Effector CD8-positive, alpha-beta T cell (primary cell): ENCODE measurements at places on chromosomes 2 and 18.

DNA sequence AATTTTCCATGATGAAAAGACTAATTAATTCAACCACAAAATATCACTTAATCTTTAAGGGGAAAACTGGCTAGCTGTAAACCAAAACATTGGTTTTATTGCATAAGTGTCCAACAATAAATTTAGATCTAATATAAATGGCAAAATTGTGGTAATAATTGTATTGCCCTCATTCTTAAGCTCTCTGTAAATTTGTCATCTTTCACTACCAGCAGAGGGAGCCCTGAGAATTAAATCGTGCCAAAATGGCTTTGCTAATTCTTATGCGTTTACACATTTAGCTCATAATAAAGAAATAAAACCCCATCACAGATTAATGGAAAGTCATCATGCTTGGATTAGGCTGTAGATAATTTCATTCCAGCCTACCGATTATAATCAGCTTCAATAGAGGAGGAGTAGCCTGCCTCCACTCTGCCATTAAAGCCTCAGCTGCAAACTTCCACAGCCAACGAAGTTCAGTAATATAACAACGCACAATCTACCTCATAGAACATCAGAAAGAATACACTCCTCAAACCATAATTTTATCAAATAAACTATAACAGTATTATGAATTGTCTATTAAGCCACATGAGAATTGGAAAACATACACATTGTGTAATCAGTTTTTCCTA is 70.0 kb upstream of the ATP5MC3 start:
- DNase-seq, result no peak

- DNase-seq, result no peak
These were observed 89.8 kb downstream of the LOXHD1 start for GRCh38 chr18:46567196-46567595.

DNA sequence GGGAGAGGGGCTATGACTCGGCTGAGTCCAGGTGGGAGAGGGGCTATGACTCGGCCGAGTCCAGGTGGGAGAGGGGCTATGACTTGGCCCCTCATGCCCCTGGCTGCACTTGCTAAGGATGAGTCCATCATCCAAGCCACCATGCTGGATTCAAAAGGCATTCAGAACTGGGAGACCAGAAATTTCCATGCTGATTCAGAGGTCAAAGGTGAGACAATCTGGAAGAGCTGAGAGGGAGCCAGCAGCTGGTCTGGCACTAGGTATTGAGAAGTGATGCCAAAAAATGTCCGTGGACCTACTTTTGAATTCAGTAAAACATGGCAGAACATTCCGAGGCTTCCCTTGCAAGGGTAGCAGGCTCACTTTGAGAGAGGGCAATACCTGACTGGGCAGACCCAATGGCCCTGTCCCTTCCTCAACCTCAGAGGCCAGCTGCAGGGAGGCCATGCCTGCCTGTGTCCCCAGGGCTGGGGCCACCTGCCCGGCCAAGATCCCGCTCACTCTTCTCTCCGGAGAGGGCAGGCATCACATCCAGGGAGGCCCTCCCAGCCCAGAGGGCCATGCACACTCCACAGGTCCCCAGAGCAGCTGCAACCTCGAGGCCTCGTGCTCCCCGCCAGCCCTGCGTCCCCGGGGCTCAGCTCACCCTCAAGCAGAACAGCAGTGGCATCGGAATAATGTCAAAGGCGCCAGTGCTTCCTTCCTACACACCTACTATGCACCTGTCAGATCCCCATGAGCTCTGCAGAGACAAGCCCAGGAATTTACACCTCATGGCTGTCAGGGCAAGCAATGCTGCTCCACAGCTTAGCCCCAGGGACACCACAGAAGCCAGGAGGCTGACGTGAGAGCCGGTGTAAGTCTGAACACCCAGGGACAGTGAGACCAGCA is 80.2 kb upstream of the GPC1 start:
- no peak for DNase-seq

DNA sequence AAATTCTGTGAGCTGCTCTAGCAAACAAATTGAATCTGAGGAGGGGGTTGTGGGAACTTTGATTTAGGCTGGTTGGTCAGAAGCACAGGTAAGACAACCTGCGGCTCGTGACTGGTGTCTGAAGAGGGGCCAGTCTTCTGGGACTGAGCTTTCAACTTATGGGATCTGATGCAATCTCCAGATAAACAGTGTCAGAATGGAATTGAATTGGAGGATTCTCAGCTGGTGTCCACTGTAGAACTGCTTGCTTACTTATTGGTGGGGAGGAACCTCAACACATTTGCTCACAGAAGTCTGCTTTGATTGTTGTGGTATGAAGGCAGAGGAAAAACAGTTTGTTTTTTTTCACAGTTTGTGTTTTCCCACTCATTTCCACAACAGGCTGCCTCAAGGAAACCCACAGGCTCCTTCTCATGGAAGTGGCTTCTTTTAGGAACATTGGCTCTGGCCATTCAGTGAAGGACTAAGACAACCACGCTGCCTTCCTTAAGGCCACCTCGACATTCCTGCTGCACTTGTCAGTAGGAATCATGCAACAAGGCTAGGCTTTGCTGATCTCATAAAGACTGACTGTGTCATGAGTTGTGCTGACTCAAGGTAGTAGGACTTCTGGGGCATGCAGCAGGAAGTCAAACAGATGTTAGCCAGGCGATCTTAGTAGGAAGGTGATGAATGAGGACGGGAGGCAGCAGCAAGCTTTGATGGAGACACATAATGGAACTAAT is 104.7 kb downstream of the TSN start:
- DNase-seq, result no peak

- DNase-seq, result no peak
These were observed 52.6 kb downstream of the SH3BP4 start for GRCh38 chr2:235004329-235004903.

DNA sequence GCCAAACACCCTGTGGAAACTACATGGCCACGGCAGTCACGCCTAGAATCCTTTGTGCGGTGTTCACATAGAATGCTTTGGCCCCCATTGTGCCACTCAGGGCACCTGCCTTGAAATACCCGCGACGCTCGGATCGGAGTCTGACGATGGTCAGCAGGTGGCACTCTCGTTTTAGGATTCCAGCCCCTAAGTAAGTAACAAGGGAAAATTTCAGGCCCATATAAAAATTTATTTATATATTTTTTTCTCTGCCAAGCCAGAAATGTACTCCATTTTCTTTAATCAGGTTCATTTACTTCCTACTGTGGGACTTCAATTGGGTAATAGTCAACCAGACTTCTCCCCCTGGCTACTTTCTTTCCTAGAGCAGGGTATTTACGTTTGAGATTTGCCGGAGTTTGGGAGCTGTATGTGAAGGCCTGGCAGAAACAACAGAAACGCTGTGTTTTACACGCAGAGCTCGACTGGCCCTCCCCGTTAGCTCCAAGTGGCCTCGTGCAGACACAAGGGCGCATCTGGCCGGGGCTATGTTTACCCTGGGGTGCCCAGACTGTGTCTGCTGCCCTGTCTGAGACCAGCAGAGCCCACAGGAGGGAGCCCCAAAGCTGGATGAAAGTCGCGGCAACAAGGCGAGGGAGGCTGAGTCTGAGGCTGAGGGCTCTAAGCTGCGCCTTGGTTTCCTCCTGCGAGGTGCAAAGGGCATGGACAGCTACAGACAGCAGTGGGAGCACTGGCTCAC is 41.6 kb downstream of the LRRC30 start:
- DNase-seq, result no peak

DNA sequence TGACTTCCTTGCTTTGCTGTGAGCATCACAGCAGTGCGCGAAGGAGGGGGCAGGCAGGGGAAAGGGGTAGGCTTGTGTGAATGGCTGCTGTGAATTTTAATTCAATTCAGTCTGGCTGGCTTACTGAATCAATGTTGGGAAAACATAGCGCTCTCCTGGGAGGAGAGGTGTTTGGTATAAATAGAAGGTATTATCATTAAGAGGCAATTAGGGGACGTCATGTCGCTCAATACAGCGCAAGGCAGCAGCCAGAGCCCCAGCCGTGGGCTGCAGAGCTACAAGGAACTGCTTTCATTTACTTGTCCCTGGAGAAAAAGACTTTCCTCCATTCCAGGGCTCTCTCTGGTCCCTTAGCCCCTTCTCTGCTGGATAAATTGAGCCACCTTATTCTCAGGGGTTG is 181.4 kb upstream of the MSH6 start:
- DNase-seq, result no peak

DNA sequence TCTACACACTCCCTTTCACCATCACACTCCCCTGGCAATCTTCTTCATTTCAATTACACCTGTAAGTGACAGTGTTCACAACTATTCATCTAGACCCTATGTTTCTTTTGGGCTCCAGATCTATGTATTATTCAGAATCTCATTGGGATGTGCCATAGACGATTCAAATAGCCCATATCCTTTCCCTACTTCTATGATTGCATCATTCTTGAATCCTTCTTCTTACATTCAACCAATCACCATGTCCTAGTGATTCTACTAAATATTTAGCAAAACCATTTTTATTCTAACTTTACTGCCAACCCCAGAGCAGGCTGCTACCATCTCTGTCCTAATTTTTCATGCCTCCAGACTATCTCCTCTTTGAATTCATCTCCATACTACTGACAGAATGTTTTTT is 106.4 kb downstream of the TDRD15 start:
- no peak for DNase-seq

GRCh38 chr18:77069931-77070330 is 62.7 kb downstream of the MBP start:
- DNase-seq, result no peak

GRCh38 chr2:127768775-127769479 is 42.0 kb downstream of the WDR33 start:
- no peak for DNase-seq

DNA sequence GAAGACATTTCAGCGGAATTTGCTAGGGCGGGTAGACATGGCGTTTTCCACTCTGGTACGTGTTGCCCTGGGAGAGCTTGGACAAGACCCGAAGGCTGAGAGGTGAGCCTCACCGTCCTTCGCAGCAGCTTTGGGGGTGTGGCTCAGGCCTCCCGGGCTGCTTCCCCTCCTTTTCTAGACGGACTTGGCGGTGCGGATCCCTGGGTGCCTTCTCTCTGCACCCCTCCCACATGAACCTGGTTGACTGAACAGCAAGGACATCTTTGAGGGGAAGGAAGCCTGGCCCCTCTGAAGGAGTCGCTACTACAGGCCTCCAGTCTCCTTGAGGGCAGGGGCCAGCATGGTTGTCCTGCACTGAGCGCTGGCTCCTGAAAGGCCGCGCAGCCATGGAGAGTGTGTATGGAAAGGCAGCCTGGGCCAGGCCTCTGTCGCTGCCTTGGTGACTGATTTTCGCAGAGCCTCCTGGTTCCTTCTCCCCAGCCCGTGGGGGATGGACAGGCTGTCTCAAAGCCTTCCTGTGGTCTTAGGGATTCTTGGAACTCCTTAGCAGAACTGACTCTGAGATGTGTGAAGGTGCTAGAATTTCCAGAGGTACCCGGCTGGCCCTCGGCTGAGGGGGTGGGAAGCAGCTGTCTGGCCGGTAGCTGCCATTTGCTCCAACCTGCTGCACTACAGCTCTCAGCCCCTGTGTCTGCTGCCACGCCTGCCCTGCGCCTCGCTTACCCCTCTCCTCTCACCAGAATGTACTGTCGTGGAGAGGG is 9.9 kb downstream of the CNNM4 start:
- DNase-seq, result no peak

DNA sequence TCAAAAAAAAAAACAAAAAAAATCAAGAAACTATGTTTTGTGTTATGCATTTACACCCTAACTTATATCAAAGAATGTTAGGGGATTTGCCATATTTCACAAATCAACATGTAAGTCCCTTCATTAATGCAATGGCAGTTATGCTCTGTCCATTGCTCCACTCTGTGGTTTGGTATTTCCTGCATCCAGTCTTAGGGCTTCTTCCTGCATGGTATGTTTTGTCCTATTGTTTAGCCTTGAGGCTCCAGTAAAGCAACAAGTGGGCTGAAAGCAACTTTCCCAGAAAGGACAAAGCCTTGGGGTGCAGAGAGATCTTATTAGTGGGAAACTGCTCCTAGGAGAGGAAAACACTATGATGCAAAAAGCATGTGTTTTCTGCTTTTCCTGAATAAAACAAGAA is 474.1 kb downstream of the IRS1 start:
- DNase-seq, result no peak

DNA sequence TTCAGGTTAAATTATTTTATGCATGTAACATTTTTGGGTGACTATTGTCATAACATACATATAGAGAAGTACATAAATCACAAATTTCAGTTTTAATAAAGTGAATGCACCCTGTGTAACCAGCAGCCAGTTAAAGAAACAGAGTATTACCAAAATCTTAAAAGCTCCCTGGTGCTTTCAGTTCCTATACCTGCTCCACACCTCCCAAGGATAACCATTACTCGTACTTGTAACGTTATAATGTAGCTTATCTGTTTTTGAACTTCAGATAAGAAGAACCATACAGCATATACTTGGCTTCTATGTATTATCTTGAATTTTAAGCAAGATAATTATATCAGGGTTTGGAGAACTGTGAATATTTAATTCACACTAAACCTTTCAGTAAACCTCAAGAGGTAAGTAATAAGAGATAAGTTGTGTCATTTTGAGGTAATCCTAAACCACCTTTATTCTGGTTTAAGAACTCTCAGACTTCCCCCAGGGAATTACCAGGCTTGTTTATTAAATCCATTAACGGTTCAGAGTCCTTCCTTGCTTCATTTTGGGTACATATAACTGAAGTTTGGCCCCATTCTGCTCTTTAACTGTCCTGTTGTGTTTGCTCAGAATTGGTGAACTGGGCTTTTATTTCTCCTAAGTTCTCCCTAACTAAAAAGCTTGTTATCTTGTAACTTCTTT is 58.6 kb downstream of the LCLAT1 start:
- no peak for DNase-seq

GRCh38 chr18:57428221-57429150 is 6.7 kb upstream of the ONECUT2 start:
- DNase-seq, result no peak

GRCh38 chr2:55152475-55153412 is 79.3 kb downstream of the CLHC1 start:
- no peak for DNase-seq

DNA sequence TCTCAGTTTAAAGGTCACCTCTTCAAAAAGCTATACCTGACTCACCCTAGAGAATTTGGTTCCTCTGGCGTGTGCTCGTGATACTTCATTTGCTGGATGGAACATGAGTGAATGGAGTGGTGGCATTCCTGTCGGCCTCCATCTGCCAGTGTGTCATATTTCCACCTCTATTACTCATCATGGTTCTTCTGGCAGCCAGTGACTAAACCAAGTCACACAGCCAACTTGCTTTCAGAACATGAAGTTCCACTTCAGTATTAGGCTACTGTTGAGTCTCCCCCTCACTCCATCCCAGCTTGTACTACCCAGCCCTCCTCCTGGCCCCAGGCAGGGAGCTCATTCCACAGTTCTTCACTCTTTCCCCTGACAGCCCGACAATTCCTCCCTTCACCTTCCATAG is 169.8 kb downstream of the MREG start:
- DNase-seq, result no peak

- no peak for DNase-seq
These were observed 5.4 kb downstream of the SNORC start for GRCh38 chr2:232875256-232876121.

- no peak for DNase-seq
These were observed 43.5 kb downstream of the CWC22 start for GRCh38 chr2:179963626-179964025.

DNA sequence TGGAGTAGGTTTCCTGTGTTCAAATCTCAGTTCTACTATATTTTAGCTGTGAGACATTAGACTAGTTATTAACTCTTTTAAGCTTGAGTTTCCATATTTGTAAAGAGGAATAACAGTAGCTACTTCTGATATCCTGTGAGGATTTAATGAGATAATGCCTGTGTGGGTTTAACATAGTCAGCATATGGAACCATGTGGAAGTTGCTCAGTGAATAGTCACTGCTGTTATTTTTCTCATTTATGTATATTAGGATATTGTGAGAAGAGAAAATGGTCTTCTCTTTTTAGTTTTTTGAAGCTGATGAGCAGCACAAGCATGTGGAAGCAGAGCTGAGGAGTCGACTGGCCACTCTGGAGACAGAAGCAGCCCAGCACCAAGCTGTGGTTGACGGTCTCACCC is 70.5 kb upstream of the STON1 start:
- DNase-seq, result no peak
